ENCODE measurements at places on chromosomes 4 and X.

DNA sequence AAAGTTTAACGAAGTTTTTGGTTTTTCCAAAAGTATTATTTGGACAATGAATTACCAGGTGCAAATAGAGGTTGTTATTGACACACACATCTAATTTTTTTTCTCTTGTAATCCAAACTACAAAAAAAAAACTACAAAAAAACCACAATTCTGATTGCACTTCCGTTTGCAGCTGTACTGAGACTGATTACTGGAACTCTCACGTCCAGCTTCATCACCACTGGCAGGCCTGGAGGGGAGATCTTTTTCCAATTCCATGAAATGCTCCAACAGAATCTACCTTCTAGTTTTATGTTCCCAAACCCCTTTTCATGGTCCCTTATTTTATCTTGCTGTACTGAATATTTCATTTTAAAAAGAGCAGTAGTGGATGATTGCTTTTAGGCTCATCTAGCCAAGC lies 1118.3 kb downstream of the C4orf33 start:
- no peak for DNase-seq

- no peak for DNase-seq
Measured at GRCh38 chr4:151679231-151679630, 81.6 kb downstream of the GATB start.

DNA sequence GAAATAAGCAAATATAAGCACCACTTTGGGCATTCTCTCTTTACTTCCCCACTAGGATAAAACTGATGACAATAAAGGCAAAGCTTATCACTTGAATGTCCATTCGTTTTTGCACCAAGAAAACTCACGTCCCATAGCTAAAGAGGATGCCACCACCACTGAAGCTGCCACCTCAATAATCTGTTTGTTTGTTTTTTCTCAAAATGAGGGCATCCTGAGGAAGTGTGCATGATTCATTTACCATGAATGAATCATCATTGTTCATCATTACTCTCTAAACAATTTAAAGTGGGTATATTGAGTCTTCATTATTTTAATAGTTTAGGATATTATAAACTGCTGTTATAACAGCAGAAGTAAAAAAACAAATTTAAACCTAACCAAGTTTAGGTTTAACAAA lies 168.2 kb downstream of the DCTD start:
- no peak for DNase-seq

DNA sequence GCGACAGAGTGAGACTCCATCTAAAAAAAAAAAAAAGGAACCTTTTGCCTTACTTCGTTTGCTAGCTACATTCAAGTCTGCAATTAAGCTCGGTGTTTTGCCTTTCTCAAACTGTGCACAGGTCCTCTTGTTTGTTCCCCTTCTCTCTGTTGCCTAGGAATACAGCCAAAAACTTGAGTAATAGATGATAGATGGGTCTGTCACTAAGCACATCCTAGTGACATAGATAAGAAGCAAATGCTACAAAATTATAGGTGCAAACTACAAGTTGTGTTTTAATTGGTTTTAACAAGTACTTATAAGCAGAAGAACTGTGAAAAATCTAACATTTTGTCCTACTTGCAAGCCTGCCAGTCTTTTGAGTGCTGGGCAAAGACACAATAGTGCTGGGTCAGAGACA lies 95.2 kb downstream of the SNCA start:
- no peak for DNase-seq

DNA sequence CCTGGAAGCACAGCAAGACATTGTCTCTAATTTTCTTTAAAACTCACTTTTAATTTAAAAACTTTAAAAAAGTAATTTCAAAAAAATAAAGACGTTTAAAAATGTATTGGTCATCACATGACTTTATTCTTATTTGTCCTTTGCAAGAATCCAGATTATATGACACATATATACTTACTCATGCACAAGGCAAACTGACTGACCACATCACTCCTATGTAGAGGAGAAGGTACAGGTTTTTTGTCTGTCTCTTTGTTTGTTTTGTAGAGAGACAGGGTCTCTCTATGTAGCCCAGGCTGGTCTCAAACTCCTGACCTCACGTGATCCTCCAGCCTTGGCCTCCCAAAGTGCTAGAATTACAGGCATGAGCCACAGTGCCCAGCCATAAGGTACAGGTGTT lies 28.6 kb downstream of the MAML3 start:
- DNase-seq, result no peak

- no peak for DNase-seq
Measured at GRCh38 chr4:128837679-128838078, 28.2 kb downstream of the JADE1 start.

DNA sequence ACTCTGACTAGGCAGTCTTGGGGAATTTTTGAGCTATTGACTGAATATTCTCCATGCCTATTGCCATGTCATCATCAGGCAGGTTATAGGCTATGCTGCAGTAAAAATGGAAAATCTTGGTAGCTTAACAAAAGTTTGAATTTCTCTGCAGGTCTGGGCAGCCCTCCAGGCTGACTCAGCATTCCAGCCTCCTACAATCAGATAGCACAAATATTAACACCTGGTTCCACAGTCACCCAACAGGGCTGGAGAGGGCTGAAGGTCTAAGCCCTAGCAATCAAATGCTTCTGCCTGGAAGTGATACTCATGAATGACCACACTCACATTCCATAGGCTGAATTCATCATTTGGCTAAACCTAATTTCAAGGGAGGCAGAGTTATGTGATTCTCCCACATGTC lies 9.6 kb upstream of the PPP3CA start:
- DNase-seq, result no peak

DNA sequence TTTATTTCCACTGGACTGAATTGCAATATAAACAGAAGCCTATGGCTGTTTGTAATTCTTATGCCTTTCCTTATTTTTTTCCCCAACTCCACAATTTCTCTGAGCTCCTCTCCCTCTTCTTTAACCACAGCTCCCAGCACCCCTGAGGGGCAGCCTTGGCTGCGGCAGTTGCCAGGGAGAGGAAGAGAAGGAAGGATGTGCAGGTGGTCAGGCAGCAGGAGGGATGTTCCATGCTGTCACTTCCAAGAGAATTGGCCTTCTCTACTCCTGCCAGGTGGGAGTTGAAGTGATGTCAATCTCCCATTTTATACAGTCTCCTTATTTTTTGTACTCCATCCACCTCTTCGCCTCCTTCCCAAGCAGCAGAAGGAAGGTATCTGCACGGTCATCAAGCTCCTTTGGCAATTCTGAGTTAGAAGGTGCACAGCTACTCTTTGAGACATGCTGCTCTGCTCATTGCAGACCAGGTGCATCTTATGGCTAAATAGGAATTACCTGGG lies 343.3 kb upstream of the RPS6KA3 start:
- no peak for DNase-seq

All from muscle of back (tissue), 13 donors.